NK-92 treated with Interleukin-12 subunit alpha and Interleukin-12 subunit beta, amount 100 ng/mL, for 24 hours (cell line): ENCODE measurements at places on chromosomes 16 and 17.

- no peak for DNase-seq
Measured at GRCh38 chr17:3799181-3799945, 1.6 kb downstream of the ITGAE start.

- DNase-seq: no peak
Measured at GRCh38 chr16:73746554-73746953, 550.1 kb upstream of the PSMD7 start.

DNA sequence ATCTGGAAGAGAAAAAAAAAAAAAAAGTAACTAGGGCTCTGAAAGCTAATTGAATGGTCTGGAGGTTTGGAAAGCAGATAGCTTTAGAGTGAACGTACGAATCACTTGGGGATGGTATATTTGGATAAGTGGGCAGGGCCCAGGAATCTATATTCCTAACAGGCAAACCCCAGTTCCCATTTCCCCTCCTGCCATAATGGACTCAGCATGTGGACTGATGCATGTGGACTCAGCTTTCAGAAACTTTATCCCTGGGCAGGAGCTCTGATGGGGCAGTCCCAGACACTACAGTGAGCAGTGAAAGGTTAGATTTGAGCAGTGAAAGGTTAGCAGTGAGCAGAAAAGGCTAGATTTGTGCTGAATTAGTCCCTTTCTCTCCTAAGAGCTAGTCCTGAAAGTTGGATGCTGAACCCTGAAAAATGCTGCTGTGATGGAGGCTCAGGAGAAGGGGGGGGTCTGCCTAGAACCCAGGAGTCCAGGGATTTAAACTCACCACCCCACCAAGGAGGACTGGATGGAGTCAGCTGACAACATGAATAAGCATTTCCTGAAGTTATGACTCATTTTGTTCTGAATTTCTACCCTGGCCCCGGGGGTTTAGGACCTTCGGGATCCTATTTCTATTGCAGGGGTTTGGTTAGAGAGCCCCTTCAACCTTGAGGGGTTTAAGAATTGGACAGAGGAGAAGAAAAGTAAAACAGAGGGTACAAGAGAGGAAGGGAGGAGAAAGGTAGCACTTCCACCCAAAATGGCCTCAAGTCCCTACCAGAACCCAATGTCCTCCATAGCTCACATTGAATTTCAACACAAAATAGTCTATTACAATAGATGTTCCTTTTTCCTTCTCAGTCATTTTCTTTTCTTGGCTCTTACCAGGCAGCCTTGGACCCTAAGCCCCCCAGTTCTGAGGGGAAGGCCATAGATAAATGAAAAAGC, 10.3 kb upstream of the FZD2 start:
- no peak for DNase-seq

DNA sequence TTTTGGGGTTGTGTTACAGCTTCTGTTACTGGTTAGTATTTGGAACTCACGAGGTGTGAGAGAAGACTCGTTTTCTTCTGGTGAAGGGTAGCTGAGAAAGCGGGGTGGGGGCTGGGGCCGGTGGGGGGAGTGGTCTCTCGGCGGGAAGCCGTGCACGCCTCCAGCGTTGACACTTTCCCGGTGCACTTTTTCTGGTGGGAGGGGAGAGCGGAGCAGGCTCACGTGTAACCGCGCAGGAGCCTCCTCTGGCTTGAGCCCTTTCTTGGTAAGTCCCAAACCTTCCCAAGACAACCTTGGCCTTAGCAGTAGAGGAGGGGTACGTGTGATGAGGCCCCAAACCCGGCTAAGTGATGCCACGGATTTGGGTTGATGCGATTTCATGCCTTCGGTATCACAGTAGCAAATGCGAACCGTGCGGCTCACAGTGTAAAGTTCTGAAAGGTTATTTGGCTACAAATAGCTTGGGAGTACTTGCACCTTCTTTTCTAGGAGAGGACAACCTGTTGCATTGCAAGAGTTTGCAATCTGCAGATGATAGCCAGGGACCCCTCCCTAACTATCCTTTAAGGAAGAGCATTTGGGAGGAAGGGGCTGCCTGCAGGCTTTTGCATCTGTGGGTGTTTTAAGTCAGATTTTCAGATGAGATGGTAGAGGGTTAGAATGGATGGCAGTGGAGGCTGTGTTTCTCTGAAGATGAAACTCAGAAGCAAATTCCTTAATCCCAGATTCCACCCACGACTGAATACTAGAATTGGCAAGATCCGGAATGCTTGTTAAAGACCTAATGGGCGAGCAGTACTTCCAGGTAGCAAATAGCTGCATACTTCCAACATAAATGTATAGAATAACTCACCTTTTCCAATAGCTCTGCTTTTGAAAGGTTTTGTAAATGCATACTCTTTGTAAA, 1.5 kb downstream of the HLF start:
- DNase-seq: no peak

- no peak for DNase-seq
Measured at GRCh38 chr16:2675021-2675420, 7.3 kb upstream of the KCTD5 start.

DNA sequence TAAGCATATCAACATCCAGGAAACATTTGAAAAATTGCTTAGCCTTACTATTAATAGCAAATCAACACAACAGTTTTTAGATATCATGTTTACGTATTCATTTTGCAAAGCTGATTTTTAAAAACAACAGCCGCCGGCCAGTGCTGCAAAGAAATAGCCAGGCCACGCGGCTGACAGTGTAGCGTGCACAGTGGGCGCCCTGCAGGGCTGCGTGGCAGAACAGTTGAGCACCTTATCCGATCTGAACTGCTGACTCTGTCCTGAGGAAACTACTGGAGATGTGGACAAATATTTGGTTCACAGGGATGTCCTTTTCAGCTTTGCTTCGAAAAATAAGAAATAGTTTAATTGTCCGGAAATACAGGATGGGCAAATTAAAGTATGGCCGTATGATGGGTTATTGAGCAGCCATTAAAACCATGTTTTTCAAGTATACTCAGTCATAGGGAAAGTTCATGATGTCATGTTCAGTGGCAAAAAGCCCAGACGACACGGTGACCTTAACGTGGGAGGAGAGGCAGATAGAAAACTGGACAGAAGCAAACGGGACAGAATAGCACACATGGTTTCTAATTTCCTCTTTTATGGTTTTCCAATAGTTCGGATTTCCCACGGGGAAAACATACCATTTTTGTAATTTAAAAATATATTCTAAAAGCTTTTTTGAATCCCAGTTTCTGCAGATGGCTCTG, 52.4 kb upstream of the ENDOV start:
- no peak for DNase-seq

- DNase-seq: peak; percentile 13
Measured at GRCh38 chr16:50683689-50684374, 2.7 kb upstream of the SNX20 start.

DNA sequence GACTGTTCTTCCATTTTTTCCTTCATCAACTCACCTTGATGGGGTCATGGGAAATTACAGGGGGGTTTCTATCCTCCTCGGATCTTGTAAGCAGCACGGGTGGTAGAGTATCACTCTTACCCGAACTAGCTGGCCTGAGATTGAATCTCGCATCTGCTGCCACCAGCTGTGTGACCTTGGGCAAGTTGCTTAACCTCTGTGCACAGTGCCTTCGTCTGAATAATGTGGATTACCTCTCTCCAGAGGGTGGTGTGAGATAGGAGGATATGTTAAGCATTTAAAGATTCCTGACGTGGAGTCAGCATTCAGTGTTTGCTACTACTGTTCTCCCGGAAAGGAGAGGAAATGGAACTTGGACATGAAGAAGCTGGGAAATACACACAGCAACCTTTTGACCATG, 24.4 kb downstream of the LASP1 start:
- no peak for DNase-seq

GRCh38 chr16:57341062-57341440, 17.5 kb upstream of the CCL22 start:
- DNase-seq: no peak

DNA sequence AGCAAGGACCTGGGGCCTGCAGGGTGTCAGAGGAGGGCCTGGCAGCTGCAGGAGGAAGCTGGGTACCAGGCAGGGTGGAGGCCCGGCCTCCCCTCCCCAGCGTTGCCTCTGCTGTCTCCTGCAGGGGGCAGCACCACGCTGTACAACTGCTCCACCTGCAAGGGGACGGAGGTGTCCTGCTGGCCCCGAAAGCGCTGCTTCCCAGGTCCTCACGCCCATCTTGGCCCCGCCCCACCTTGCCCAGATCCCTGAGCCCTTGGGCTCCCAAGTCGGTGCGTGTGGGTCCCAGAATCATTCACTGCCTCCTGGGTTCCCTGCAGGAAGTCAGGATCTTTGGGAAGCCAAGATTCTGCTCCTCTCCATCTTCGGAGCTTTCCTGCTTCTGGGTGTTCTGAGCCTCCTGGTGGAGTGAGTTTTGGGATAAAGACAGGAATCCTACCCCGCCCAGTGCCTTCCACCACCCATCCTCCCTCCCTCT, 1.2 kb downstream of the TMEM95 start:
- DNase-seq: peak; percentile 39

GRCh38 chr16:49931916-49932315, 76.0 kb upstream of the ZNF423 start:
- DNase-seq: no peak

GRCh38 chr16:58511933-58512815, 3.1 kb upstream of the SETD6 start:
- DNase-seq: peak; percentile 33

- no peak for DNase-seq
Measured at GRCh38 chr17:1360975-1361374, 39.0 kb downstream of the YWHAE start.

DNA sequence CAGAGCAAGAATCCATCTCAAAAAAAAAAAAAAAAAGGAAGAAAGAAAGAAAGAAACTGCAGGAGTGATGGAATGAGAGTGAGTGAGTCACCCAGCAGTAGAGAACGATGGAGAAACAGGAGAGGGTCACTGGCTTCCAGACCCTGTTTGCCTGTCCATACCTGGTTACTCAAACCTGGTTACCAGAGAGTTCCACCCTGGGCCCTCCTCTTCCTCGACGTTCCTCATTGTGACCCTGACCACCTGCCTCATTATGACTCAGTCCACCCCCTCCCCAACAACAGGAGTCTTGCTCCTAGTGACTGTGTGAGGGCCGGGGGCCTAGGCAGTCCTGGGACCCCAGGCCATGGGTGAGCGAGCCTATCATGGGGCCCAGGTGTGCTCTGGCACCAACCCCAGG, at the start of gene SPEM3:
Gene SPEM3 (plus strand): TSS at position 301 of the 400 bp plus-strand sequence. CDS start 46 bp downstream, at position 347.
- DNase-seq: no peak

- DNase-seq: no peak
Measured at GRCh38 chr16:70551788-70552187, 28.2 kb downstream of the SF3B3 start.
